ENCODE measurements at places on chromosomes 3 and 15.

DNA sequence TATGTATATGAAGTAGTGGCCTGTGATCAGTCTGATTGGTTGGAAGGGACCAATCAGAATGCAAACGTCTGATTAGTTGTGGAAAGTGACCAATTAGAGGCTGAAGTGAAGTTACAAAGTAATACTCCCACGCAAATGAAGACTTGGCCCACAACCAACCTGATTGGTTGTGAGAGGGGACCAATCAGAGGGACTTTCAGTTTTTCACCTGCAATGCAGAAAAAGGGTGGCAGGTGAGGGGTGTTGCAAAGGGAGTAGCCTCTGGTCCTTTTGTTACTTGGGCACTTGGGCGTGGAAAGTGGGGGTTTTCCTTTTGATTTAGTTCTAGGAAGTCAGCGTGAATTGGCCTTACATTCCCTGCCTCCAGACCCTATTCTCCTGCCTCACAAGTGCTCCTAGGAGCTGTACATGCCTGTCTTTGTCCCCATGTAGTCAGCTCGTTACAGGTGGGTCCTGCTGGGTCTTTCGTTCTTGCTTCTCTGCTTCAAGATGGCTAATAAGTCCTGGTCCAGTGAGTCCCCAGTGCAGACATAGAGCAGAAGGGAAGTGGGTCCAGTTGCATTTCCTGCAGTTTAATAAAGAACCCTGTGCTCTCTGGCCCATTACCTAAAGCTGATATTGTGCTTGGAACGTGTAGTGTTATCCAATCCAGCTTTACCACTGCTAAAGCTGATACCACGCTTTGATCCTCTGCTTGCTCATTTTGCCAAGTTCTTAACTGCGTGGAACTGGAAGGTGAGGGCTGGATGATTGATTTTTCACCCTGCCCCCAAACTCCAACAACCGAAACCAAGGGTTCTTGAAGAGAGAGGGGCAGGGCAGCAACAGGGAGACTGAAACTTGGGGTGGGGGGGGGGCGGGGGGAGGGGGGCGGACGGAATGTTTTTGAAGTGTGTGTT lies 46.0 kb upstream of the CD47 start:
- DNase-seq, result no peak

GRCh38 chr15:62492900-62493299 lies 327.8 kb upstream of the C2CD4B start:
- DNase-seq, result no peak

DNA sequence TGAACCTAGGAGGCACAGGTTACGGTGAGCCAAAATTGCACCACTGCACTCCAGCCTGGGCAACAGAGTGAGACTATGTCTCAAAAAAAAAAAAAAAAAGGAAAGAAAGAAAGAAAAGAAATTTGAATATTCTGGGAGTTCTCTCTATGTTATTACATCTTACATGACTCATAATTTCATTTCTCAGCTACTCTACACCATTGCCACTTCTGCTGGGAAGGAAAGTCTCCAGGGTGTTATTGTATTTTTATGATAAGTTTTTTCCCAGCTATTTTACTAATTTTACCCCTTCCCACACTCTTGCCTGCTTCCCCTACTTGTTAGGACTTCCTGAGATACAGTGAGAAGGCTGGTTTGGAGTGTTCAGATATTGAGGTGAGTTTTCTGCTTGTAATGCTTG lies 69.7 kb upstream of the UMPS start:
- no peak for DNase-seq

GRCh38 chr15:33677238-33677830 lies 291.0 kb upstream of the CHRM5 start:
- DNase-seq, result no peak

GRCh38 chr15:66180531-66181097 lies 72.9 kb downstream of the MEGF11 start:
- no peak for DNase-seq

DNA sequence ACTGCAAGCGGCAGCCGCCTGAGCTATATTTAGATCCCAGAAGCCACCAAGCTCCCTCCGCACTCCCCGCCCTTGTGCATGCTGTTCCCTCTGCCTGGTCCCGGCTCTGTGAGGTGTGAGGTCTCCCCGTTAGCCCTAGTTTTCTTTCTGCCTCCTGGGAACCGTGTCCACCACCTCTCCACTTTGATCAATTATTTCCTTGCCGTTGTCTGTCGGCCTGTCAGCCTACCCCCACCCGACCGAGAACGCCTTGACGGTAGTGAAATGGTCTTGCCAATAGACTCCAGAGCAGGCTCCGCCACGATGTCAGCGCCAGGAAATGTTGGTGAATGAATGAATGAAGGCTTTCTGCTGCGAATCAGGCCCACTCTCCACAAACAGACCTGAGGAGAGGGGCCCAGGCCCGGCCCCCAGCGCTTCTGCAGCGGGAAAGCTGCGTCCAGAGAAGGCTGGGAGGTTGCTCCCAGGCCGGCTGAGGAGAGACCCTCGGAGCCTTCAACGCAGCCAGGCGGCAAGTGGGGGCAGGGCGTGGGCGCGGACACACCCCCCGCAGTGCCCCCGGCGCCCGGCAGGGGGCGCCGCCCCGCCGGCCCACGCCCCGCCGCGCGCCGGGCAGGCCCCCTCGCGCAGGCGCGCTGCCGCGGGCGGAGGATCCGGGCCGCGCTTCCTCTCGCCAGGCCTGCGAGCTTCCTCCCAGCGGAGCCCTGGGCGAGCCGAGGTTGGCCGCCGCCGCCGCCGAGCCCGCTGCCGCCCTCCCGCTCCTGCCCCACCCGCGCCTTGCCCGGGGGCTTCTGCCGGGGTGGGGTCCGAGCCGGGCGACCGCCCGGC lies at the start of gene CSK:
Gene CSK, plus strand, starts transcription at position 650 of the 828 bp plus-strand sequence. CDS start 16,218 bp downstream, outside the sequence.
- DNase-seq, result no peak

- no peak for DNase-seq
Measured at GRCh38 chr3:49807431-49808114, 4.5 kb downstream of the INKA1 start.

DNA sequence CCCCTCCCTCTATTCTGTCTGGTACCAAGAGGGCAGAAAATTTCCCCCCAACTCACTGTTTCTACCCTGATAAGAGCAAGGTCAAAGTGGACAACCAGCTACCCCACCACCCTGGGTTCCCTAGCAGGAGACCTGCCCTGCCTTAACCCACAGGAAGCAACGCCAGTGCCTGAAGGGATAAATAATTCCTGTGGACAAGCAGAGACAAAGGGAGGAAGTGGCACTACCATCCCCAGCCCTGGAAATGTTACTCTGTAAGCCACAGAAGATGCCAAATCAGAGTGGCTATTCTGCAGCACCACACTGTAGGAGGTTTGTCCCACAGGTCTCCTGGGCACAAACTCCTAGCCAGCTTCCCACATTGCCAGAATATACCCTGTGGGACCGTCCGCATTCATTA lies 80.1 kb downstream of the DNAH12 start:
- no peak for DNase-seq

DNA sequence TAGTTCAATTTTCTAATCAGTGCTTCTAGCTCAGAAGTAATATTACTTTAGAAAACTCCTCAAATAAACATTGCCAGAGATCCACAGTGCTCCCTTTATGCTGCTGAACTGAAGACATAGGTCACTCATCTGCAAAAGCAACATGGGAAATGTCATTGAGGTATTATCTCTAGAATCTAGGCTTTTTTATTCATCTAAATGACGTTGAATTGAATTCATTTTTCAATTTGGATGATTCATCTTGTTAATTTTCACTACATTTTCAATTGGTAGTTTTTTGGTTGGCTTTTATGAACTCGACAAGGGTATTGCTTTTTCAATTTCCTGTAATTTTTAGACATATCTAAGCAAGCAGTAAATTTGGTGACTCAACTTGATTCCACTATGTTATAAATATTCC lies 275.4 kb downstream of the NFKBIZ start:
- no peak for DNase-seq

DNA sequence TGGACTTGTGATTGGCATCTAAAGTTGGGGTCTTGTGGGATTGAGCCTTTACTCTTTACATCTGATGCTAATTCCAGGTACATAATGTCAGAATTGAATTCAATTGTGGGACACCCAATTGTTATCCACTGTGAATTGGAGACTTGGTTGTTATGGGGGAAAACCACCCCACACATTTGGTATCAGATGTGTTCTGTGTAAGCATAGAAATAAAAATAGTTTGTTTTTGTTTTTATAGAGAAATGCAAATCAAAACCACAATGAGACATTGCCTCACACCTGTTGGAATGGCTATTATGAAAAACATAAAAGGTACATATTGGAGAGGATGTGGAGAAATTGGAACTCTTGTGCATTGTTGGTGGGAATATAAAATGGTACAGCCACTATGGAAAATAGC lies 58.5 kb downstream of the CPA3 start:
- no peak for DNase-seq

DNA sequence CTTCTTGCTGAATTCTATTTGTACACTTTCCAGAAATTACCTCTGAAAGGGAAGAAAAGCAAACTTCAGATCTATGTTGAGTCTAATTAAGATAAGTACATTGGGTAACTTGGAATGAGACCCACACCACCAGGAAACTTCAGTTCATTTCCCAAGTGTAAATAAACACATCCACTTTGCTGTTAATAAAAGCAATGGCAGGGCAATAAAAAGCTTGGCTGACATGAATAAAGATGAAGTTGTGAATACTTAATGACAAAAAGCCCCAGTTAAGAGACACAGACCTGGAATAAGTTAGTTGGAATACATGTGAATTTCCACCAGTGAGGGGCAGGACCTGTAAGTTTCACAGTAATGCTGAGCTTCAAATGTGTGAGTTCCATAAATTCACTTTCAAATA lies 83.3 kb downstream of the MEX3B start:
- no peak for DNase-seq

Data from GM19239 (cell line).